ENCODE measurements at places on chromosomes 3 and 15.

GRCh38 chr3:60759439-60759838, 491.8 kb downstream of the FHIT start:
- no peak for DNase-seq

DNA sequence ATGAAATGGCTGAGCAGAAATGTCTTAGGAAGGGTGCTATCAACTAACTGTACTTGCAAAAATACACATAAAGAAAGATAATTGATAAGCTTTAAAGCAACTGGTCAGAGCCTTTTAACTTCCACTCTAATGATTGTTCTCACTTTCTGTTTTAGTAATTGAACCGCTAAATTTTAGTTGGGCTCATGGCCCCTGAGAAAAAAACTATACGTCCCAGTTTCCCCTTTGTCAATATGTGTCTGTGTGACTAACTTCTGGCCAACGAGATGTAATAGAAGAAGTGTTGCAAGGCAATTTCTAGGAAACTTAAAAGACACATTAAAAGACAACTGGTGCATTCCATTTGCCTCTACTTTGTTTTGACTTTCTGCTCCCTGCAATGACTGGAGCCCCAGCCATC, 223.9 kb downstream of the NR1D2 start:
- no peak for DNase-seq

DNA sequence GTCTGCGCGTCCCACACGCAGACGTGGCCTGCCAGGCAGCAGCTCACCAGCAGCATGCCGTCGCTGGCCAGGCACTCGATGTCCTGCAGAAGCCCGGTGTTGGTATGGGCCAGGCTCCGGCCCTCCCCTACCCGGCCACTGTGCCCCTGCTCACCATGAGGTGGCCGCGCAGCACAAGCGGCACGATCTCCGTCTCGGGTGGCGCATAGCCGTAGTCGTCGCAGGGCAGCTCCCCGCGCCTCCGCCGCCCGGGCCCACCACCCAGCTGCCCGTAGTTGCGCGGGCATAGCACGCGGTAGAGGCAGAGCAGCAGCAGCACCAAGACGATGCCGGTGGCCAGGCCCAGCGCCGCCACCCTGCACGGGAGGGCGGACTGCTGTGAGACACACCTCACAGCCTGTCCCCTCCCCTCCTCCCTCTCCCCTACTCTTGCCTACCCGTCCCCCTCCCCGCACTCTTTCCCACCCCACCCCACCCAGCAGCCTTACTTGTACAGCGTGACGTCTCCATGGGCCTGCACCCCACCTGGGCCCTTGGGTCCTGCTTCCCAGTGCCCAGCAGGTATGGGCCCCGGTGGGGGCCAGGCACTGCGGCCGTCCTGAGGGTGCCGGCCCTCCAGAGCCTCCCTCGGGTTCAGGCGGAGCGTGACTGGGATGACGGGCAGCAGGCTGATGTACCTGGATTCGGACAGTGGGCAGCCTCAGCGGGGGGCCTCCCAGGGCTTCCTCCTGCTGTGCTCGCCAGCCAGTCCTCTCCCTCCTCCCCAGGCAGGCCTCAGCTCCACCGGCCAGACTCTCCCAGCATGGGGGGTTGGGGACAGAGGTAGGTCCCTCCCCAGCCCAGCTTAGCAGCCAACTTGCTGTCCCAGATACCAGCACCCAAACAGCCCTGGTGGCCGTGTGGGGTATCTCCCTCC, 37.6 kb downstream of the PTPN23 start:
- DNase-seq: no peak

DNA sequence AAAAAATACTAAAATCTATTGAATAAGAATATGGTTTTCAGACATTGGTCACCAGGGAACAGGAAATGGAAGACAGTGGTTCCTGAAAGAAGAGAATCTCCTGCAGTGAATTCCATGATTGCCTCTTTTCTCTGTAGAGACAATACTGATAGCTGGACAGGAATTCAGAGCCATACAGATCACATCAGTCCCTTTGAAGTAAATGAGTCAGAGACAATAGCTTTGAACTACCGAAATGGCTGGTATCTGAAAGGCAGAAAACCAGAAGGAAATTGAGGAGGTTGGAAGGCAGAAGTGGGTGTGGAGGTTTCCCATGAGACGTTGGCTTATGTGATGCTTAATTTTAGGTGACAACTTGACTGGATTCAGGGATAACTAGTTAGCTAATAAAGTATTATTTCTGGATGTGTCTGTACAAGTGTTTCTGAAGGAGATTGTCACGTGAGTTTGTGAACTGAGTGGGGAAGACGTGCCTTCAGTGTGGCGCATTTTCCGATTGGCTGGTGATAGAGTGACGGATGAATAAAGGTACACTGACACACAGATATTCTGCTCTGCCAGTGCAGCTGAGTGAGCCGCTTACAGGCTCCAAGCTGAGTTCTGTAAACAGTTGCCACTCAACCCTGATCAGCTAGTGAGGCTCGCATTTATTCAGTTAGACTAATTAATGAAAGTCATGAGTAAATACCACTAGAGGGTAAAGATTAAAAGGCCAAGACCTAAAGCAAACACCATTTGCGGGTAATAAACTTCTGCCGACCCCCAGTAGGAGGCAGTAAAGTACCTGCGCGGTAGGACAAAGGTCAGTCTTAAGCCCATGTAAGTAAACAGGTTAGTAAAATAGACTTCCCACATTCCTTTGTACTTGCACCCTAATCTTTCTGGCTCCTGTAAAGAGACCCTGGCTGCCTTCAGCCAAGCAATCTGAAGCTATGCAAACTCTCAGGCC, 1298.6 kb downstream of the SI start:
- no peak for DNase-seq

- DNase-seq: no peak
Measured at GRCh38 chr3:64266983-64267382, 41.7 kb upstream of the PRICKLE2 start.

- DNase-seq: no peak
Measured at GRCh38 chr3:68874551-68875348, 57.6 kb downstream of the TAFA4 start.

GRCh38 chr15:65535192-65535591, 4.9 kb downstream of the HACD3 start:
- no peak for DNase-seq

- no peak for DNase-seq
Measured at GRCh38 chr3:180624714-180625113, 22.8 kb downstream of the TTC14 start.

GRCh38 chr3:114445233-114445632, 151.4 kb downstream of the TIGIT start:
- no peak for DNase-seq

GRCh38 chr3:84304214-84304613, 654.6 kb upstream of the CADM2 start:
- DNase-seq: no peak

DNA sequence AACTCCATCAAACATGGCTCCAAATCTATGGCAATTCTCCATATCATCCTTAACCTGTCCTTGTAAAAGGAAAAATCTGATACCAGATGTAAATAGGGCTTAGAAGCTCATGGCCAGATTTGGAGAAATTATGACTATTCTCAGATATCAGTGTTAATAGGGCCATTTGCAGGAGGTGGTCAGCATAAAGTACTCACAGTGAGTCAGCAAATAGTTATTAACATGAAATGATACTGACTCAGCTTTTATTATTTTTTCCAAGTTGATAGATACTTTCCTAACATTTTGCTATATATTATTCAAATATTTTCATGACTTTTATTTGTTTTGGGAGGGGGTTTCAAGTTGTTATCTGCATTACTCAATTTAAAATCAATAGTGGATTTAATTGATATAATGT, 255.8 kb downstream of the MFSD1 start:
- no peak for DNase-seq
